Inflammatory macrophage treated with lipopolysaccharide for 4 hours (primary cell): ENCODE measurements at places on chromosomes 7 and 10.

- DNase-seq = no peak
Observed at GRCh38 chr7:154255324-154255723, 203.1 kb downstream of the DPP6 start.

DNA sequence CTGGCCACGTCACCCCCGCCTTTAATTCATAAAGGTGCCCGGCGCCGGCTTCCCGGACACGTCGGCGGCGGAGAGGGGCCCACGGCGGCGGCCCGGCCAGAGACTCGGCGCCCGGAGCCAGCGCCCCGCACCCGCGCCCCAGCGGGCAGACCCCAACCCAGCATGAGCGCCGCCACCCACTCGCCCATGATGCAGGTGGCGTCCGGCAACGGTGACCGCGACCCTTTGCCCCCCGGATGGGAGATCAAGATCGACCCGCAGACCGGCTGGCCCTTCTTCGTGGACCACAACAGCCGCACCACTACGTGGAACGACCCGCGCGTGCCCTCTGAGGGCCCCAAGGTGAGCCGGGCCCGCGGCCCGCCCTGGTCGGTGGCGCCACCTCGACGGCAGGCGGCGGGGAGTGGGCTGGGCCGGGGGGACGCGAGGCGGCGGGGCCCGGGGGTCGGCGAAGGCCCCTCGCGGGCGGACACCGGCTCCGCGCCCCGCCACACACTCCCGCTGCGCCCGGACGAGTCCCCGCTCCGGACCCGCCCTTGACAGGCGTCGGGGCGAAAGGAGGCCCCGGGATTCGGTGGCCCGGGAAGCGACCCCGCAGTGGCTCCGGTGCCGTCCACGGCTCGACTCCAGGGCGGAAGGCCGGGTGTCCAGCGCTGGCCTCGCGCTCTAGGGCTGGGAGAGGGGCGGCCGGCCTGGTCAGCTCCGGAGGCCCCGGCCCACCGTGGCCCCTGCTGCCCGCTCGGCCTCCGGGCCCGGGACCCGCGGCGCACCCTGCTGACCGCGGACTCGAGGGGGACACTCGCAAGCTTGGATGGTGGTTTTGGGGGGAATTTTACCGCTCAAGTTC is 557 bp downstream of the BAG3 start:
- no peak for DNase-seq

GRCh38 chr7:66930341-66930740 is 9.3 kb downstream of the TMEM248 start:
- DNase-seq = no peak

DNA sequence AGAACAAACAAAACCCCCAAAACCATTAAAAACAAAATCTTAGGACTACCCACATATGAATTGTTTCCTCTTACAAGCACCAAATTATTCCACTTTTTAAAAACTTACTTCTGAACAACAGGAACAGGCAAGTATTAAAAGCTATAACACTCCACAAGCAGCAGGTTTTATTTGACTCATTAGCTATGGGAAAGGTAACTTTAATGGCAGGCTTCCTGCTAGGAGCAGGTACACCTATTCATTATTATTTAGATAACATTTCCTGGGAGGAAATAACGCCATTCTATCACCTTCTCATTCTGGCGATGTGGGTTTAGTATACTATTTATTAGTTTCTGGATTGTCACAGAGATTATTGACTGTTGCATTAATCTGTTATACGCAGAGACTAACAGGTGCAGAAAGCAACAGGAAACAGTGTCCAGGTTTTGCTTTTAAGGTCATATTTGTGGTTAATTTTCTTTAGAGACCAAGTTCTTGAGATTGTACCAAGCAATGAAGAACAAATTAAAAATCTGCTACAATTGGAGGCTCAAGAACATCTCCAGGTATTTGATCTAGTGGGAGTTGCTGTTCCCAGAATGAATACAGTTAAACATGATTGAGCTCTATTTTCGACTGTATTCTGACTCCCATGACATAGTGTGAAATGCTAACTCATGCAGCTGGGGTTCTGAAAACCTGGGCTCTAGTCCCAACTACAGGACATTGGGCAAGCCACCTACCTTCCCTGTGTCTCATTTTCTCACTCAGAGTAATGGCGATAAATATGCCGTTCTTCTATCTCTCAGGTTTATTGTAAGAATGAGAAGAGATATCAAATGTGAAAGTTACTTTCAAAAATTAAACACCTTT is 2.0 kb downstream of the CPA2 start:
- DNase-seq = no peak

- no peak for DNase-seq
Observed at GRCh38 chr7:111242141-111242755, 151.3 kb downstream of the LRRN3 start.

GRCh38 chr10:95798096-95798855 is 42.3 kb downstream of the ENTPD1 start:
- DNase-seq = no peak

- no peak for DNase-seq
Observed at GRCh38 chr7:115081772-115082171, 159.9 kb downstream of the MDFIC start.

DNA sequence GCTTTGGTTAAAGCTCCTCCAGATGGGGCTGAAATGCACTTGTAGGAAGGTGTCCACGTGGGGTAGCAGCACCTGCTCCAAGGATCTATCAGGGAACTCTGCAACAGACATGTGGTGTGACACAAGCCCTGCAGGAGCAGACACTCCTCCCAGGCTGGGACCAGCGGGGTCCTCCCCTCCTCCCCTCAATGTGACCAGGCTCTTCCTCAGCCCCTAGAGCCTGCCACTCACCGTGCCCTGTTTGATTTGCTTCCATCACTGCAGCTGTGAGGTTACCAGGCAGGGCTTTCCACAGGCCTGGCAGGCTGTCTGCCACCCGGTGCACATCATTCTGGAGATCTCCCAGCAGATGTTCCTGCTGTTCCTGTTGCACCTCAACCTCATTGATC is 13.4 kb downstream of the MMRN2 start:
- no peak for DNase-seq

DNA sequence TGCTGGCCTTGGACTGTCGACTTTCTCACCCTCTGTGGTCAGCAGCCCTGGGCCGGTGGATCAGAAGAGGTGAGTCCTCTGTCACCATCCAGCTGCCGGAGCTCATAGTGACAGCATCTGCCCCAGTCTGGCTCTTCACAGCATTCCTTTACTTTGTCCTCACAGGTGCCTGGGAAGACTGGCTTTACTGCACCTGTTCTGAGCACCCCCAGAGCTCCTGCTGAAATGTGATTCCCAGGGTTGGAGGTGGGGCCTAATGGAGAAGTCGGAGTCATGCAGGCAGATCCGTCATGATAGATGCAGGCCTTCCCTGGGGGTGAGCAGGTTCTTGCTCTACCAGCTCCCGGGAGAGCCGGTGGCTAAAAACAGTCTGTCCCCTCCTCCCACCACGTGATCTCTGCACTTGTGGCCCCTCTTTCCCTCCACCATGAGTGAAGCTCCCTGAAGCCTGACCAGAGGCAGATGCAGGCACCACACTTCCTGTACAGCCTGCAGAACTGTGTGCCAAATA is 171.5 kb downstream of the ZMYND11 start:
- DNase-seq = no peak

DNA sequence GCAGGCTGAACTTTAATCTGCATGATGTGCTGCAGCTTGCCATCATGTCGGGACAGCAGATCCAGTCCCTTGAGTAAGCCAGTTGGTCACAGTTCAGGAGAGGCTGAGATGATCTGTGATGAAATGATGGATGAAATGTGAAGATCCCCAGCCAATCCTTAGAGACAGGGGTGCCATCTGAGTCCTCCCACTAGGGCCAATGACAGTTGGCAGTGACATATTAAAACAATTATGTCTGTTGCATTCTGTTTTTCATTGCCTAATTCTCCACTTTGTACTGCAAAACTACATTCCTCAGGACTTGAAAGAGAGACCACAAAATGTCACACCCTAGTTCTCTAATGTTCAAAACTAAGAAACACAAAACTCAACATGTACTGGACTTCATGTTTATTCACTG is 66.3 kb upstream of the CAV2 start:
- DNase-seq = no peak

DNA sequence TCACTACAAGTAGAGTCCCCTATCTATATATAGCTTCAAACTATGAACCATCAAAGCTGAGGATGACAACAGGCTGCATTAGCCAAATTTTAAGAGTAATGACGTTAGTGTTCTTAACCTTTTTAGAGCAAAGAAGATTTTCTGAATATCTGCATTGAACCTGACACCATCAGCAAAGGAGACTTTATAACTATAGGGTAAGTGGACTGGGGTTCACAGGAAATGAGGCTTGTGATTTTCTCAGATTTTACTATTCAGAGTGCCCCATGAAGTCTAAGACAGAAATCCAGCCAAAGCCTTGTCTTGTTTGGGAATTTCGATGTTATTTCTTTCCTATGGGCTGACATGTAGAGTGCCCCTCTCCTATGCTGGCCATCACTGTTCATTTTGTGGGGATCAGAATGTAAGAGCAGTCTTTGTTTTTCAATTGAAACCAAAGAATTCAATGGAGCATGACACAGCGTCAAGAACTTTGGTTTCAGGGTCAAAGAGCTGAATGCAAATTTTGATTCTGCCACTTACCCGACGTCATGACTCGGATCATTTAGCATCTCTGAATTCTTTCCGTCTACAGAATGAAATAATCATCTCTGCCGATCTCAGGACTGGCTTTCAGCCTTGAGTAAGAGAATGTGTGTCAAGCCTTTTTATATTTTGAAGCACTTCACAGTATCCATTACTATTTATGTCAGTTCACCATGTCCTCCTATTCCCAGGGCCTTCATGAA is 52.7 kb downstream of the DENND11 start:
- no peak for DNase-seq

DNA sequence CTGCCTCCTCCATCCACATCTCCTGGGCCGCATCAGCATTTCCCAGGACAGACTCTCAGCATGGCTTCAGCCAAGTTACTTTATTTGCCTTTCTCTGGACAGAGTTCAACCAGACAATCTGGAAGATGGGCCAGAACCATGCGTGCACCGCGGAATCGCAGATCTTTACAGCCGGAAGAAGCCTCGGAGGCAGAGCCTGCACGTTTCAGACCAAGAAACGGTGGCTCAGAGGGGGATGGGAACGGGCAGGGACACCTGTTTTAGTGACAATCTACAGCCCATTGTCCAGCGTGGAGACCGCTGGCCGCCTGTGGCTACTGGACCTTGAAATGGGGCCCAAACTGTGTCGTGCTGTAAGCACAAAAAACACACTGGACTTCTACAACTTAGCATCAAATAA is 3.5 kb downstream of the VIPR2 start:
- no peak for DNase-seq

- DNase-seq = no peak
Observed at GRCh38 chr7:84502239-84502638, 307.6 kb upstream of the SEMA3A start.

- DNase-seq = no peak
Observed at GRCh38 chr7:117270371-117270770, 52.5 kb downstream of the WNT2 start.

- peak; percentile 84 for DNase-seq
Observed at GRCh38 chr10:80530251-80530650, 7.5 kb upstream of the SH2D4B start.

DNA sequence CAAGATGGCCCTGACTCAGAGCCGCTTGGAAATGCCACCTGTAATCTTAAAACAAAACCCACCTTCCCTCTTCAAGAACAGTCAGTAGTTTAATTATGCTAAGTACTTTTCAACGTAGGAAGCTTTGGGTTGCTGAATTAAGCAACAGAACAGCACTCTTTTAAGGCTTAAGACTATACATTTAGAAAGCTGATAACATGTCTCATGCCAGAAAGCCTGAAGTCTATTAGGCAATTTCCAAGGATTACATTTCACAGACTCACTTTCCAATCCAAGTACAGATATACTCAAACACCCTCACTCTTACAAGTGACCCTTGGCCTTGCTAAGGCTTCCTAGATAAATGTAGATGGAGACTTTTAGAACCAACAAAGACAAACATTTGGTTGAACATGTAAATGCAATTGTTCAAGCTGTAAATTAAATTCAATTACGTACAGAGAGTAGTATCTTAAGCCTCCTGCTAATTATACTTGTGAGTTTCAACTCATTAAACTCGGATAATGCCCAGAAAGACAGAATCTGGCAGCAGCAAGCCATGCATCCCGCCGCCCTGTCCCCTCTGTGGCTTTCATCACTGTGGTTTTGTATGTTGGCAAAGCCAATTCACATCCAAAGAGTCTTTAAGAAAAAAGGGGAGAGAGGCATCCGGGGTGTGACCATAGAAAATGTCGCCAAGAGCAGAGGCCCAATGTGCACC is 283.1 kb upstream of the NRP1 start:
- no peak for DNase-seq

DNA sequence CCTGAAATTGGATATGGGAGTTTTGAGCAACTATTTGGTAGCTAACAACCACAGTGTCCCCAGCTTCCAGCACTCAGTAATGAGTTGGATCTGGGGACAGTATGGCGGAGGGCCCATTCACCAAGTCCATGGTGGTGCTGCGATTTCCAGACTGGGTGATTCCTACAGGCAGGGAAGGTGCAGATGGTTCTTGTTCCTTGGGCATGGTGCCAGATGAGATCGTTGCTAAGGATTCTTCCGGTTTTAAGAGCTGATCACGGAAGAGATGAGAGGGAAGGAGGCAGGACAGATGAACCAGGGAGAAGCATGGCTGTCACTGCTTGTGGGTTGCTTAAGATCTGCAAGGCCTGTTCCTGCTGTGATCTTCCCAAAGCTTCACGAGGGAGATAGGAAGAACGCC is 380.3 kb downstream of the TCERG1L start:
- DNase-seq = no peak

GRCh38 chr10:73908853-73909539 is 1.9 kb upstream of the PLAU start:
- peak; percentile 97 for DNase-seq

DNA sequence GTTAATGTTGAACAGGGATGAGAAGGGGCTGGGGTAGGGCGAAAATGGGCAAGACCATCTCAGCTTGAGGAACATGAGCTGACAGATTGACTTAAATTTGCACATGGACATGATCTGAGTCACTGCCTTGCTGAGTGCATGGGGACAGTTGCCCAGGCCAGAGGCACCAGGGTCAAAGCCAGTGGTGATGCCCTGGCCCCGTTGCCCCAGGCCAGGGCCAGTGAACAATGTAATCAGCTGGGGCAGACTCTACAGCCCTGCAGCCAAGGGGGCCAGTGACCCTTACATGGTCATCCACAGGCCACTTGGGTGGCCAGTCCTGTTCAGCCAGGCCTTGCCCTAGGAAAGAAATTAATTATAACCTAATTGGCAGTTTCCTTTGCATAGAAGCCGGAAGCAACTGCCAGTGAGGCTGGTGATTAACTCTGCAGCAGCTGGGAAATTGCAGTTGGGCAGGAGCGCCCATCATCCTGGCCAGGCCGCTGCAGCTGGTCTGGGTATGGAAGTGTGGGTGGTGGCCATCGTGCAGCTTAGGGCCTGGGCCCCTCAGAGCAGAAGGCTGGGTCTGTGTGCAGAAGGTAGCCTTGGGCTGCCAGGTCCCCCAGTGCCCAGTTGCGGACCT is 9.6 kb downstream of the RET start:
- no peak for DNase-seq

DNA sequence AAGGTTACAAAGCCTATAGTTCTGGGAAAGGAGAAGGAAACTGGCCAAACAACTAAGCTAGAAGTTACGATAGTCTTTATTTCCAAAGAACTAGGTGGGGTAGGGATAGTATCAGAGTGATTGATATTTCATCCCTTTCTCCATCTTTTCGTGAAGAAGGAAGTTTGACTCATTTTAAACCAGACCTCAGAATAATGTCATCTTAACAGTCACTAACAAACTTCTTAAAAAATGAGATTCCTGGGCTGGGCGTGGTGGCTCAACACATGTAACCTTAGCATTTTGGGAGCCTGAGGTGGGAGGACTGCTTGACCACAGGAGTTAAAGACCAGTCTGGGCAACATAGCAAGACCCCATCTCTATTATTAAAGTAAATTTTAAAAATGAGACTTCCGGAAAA is 69.4 kb downstream of the ARL4A start:
- peak; percentile 43 for DNase-seq
